Stimulated activated CD4-positive, alpha-beta T cell treated with anti-CD3 and anti-CD28 coated beads, Interleukin-15, amount 100 ng/mL, for 24 hours (primary cell): ENCODE measurements at places on chromosomes 1 and 21.

DNA sequence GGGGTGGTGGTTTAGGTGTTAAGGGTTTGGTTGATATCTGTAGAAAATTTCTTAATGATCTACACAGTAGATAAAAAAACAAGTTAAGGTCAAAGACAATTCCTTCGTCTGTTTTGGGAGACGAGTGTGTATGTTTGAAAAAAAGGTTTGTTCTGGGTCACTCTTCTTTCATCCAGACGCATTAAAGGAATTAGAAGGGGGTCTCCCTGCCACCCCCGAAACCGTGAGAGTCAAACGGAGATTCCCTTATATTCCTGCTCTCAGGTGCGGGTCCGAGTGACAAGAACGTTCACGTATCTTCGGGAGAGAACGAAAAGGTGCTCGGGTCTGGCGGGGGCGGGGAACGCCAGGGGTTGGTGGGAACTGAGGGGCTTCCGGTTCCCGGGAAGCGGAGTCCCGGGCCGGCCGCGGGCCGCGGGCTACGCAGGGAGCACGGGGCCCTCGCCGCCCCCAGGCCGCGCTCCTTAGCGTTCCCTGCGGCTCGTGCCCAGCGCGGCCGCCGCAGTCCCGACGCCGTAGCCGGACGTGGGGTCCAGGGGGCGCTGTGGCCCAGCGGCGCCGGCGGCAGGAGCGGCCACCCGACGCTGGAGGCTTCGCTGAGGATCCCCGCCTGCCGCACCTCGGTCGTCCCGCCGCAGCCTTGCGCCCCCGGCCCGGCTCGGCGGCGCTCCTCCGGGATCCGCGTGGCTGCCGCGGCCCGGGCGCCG lies at the start of gene ZFYVE9:
ZFYVE9 (plus strand) TSS at position 577 of the 707 bp plus-strand sequence. CDS start 91,118 bp downstream, outside the sequence.
- peak; percentile 79 for DNase-seq

- no peak for DNase-seq
Measured at GRCh38 chr1:160438317-160438918, 38.1 kb downstream of the VANGL2 start.

DNA sequence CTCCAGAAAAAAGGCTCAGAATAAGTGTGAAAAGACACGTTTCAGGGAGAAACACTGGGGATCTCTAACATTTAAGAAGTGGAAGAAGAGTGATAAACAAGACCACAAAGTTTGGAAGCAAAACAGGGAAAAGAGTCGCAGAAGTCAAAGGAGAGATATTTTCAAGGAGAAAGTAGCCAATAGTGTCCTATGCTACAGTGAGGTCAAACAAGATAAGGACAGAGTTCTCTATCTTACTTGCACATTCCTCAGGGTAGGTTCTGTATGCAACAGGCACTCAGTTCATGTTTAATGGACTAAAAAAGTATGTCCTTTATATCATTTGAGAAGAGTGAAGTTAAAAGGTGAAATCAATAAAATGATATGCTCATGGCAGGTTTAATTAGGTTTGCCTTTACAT lies 13.8 kb upstream of the EDEM3 start:
- DNase-seq: no peak

DNA sequence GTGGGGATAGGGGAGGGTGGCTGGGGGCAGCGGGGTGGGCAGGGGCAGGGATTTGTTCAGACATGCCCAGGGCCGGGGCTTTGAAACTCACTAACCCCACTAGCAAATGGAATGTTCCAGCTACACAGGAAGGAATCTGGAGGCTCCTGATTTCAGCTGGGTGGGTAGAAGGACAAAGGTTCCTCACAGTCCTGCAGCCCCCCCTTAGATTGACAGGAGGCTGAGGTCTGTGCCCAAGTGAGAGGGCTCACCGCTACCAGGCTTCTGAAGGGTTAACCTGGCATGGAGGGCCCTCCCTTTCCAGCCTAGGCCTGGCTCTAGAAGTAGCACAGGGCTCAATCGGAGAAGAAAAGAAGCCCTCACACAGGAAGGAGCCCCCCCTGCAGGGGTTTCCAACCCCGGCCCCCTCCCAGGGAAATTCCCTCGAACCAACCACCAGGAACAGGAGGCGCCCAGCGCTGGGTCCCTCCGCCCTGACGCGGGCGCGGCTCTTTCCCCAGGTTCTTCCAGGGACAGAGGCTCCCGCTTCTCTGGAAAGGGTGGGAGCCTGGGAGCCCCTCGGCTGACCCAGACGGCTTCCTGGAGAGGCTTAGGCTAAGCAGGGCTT lies 3.3 kb downstream of the EPHA2 start:
- no peak for DNase-seq

DNA sequence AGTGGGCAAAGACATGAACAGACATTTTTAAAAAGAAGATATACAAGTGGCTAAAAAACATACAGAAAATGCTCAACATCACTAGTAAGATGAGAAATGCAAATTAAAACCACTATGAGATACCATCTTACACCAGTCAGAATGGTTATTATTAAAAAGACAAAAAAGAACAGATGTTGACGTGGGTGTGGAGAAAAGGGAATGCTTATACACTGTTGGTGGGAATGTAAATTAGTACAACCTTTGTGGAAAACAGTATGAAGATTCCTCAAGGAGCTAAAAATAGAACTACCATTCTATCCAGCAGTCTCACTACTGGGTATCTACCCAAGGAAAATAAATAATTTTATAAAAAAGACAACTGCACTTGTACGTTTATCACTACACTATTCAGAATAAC lies 73.9 kb downstream of the EBNA1BP2 start:
- no peak for DNase-seq

DNA sequence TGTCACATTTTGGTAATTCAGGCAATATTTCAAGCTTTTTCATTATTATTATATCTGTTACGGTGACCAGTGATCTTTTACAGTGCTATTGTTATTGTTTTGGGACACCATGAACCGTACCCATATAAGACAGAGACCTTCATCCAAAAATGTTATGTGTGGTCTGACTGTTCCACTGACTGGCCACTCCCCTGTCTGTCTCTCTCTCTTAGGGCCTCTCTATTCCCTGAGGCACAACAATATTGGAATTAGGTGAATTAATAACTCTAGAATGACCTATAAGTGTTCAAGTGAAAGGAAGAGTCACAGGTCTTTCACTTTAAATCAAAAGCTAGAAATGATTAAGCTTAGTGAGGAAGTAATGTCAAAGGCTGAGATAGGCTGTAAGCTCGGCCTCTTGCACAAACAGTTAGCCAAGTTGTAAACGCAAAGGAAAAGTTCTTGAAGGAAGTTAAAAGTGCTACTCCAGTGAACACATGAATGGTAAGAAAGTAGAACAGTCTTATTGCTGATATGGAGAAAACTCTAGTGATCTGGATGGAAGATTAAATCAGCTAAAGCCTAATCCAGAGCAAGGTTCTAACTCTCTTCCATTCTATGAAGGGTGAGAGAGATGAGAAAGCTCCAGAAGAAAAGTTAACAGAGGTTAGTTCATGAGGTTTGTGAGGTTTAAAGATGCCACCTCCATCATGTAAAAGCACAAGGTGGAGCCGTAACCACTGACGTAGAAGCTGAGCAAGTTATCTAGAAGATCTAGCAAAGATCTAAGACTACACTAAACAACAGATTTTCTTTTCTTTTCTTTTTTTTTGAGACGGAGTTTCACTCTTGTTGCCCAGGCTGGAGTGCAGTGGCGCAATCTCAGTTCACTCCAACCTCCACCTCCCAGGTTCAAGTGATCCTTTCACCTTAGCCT lies 19.7 kb upstream of the DIPK1A start:
- DNase-seq: peak; percentile 37

DNA sequence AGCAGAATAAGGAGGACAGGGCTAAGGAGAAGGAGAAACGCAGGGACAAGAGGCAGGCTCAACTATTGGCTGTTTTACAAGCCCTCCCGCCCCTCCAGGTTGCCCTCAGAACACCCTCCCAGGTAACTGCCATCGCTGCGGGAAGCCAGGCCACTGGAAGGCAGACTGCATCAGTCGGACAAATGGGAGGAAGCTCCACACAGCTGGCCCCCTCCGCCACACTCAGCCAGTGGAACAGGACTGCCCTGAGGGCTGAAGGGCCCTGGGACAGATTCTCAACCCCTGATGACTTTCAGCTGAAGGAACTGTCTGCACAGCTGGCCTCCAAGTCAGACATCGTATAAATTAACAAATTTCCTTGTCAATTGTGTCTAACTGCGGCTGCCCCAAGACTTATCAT lies 21.8 kb downstream of the LRRC3 start:
- no peak for DNase-seq

DNA sequence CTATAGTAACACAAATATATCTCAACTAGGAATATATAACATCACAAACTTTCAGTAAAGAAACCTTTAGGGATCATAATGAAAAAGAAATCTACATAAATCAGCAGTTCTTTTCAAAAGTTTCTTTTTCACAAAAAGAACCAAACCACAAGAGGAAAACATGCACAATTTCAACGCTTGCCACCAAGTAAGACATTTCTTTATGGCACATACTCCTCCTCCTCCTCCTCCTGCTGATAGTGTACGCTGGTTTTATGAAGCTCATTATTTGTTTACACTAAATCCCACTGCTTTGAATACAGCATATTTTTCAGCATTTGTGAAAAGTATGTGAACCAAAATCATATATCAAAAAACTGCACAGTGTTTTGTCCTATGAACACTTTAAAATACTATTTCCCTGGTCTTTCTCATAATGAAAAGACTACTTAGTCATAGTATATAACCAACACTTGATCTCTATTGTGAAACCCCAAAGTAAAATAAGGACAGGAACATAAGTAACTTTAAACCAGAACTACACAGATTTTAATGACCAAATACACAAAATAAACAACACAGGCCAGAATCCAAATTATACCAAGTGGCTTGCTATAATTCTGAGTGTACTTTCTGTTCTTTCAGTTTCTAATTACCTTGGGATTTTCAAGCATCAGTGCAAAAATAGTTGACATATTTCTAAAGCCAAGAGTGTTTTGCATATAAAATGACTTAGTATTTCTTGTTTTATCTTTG lies 184.2 kb downstream of the EIF4G3 start:
- DNase-seq: no peak

- no peak for DNase-seq
Measured at GRCh38 chr1:25517476-25518394, 25.7 kb upstream of the LDLRAP1 start.
